Fibroblast of skin of right biceps (primary cell): ENCODE measurements at places on chromosomes 5 and 9.
A peak's percentile ranks its signal among the peaks of the same experiment; 100 is the strongest.

- DNase-seq: no peak
Measured at GRCh38 chr5:139837711-139838380, 42.2 kb downstream of the PSD2 start.

DNA sequence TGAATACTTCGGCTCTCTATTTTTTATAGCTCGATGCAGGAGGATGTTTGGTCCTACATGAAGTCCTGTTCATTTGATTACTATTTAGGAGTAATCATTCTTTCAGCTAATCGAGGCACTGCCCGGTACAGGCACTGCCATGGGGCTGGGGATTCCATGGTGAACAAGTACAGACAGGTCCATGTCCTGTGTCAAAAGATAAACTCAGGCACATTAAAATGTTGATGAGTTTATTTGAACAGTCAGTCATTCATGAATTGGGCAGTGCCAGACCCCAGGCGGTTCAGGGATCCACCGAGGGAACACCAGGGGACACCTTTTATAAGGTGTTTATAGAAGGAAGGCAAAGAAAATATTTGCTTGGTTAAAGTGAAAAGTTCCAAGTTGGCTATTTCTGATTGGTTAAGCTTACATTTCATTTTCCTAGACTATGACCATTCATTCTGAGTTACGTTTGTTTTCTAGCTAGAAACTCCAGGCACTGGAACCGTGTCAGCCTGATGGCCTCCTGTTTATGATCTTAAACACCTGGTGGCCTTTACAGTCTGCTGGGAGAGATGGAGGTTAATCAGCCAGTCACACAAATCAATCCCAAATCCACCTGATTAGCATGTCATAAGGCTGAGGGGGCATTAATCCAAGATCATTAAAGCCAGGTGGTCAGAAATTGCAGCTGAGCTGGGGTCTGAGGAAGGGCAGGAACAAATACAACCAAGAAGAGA, 47.0 kb upstream of the TDRD7 start:
- DNase-seq: no peak

DNA sequence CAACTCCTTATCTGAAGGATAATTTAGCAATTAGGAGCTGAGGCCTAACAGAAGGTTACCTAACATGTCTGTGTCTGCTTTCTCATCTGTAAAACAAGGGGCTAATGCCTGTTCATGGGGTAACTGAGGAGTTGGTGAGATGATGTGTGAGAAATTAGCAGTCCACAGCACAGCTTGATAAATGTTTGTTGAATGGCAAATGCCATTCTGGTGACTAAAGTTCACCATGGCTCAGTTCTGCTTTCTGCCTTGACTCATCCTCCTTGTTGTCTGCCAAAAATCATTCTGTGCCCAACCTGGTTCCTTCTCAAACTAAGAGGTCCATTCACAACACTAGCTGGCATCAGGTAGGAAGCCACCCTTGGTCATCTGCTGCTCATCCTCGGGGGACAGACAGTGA, 552.0 kb upstream of the KLF4 start:
- peak; percentile 86 for DNase-seq

DNA sequence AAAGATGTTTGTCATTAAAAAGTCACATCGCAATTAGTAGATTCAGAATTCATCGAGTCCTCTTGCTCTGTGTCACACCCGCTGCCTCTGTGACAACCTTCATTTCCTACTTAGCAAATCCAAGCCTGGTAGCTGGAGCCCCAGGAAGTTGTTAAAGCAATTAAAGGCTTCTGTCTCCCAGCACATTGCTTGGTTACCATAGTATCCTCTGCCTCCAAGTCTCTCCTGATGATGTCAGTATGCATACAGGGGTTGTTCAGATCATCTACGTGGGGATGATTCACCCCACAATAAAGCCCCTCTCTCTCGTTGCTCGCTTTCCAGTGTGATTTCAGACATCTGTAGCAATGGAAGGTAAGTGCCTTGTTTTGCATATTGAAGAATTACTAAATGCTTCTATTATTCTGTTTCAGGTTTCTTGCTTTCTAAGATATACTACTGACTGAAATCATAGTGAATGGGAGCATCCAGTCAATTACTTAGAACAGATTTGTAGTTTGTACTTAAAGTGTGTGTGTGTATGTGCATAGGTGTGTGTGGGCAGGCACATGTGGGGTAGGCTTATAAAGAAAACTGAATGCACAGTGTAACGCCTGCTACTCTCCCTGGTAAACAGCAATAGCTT, 52.9 kb downstream of the PAM start:
- peak; percentile 75 for DNase-seq

GRCh38 chr9:89773170-89773569, 168.4 kb downstream of the GADD45G start:
- peak; percentile 42 for DNase-seq

DNA sequence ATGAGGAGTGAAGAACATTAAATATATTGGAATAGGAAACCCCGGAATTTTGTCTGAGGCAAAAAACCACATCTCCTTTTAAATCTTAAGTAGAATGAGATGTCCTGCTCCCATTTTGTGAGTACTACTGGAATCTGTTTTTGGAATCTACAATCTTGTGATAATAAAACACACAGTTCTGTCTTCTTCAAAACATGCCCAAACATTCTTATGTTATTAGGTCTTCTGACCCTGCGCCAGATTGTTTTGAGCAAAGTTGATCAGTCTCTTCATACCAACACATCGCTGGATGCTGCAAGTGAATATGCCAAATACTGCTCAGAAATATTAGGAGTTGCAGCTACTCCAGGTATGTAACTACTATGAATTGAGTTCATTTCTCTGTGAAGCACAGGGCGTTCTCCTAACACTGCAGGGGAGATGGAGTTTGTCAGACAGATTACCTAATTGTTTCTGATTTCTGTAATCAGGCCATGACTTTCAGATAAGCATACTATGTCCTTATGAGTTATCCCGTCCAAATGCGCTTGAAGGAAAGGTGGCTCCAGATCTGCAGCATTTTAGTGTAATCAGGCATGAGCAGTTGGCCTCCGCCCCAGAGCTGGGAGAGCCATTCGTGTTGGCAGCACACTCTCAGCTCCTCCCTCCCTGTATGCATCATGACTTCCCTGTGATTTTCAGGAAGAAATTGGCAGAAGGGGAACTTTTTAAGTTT, 88.0 kb downstream of the NLN start:
- DNase-seq: peak; percentile 53

DNA sequence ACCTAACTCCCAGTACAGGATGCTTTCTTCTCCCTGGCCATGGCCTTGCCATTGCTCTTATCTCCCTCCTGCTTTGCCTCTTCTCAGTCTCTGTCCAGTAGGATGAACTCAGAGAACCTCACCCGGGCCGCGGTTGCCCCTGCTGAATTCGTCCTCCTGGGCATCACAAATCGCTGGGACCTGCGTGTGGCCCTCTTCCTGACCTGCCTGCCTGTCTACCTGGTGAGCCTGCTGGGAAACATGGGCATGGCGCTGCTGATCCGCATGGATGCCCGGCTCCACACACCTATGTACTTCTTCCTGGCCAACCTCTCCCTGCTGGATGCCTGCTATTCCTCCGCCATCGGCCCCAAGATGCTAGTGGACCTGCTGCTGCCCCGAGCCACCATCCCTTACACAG, at the start of gene OR5C1:
Gene OR5C1 (plus strand): TSS at position 103 of the 400 bp plus-strand sequence. CDS start 0 bp downstream, at position 103.
- no peak for DNase-seq

DNA sequence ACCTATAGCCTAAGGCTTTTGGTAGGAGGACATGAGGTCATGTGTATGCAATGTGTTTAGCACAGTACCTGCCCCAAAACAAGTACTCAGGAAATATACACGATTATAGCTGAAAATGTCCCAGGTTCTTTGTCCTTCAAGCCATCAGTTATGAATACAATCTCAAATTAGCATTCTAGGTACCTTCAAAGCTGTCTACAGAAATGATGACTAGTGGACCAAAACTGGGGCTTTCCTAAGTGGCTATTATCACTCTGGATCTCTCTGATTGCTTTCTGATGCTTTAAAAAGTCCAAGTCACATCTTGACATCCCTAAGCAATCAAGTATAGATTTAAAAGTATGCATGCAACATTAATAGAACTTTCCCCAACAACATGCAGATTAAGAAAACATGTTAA, 93.0 kb upstream of the SLIT3 start:
- no peak for DNase-seq

GRCh38 chr9:21121079-21121478, 20.6 kb downstream of the IFNW1 start:
- no peak for DNase-seq

GRCh38 chr9:93126825-93127368, 7.2 kb downstream of the NINJ1 start:
- DNase-seq: no peak

DNA sequence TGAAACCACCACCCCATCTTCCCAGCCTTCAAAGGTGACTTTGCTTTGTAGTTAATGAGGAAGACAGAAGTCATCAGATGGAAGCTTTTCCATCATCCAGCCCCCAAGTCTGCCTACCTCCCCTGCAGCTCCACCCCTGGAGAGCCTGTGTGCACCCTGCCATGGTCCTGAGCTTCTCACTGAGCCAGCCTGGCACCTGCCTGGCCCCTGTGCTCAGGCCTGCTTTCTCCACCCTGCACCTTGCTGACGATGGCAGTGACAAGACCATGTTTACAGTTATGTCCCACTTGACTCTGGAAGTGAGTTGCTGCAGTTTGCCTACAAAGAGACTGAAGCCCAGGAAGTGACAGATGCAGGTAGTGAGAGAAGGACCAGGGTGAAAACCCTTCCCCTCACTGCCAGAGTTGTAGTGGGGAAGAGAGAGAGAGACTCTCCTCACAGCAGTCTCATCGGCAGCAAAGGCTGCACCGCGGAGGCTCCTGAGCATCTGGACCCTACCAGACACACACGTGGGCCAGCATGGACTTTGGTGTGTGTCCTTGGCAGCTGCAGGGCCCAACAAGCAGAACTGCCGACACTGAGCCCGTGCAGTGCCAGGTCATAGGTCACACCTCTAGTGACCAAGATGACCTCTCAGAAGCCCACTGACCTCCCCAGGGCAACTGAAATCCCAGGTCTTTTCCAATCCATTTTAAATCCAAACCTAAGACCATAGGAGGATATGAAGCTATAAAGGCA, 107.1 kb downstream of the CACNA1B start:
- DNase-seq: no peak

DNA sequence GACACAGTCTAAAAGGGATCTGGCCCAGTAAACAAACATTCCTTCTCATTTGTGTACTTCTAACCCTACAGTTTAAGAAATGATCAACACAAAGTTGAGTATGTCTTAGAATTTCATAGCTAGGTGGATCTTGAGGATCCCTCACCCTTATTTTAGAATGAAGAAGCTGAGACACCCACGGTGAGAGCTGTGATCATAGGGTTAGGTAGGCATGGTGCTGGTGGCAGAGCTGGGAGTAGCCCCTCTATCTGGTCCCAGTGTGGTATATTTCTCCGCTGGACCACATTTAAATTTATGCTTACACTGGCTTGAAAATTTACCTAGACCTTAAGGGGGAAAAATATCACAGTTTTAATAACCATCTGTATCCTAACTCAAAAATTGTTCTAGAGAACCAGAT, 39.8 kb downstream of the UGCG start:
- no peak for DNase-seq

DNA sequence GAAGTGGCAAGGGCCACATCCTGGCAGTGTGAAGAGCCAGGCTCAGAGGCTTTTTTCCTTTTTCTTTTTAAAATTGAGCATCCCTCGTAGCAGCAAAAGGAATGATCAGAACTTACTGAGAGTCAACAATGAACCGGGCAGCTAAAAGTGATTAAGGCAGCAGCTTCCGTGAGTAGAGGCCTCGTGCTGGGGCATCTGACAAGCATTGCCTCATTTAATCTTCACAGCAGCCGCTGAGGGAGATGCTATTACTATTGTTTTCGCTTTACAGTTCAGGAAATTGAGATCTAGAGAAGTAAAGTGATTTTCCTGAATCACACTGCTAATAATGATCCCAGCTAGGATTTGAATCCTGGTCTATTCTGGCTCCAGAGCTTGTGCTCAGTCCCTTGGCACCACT, 30.7 kb upstream of the PTGS1 start:
- DNase-seq: no peak

DNA sequence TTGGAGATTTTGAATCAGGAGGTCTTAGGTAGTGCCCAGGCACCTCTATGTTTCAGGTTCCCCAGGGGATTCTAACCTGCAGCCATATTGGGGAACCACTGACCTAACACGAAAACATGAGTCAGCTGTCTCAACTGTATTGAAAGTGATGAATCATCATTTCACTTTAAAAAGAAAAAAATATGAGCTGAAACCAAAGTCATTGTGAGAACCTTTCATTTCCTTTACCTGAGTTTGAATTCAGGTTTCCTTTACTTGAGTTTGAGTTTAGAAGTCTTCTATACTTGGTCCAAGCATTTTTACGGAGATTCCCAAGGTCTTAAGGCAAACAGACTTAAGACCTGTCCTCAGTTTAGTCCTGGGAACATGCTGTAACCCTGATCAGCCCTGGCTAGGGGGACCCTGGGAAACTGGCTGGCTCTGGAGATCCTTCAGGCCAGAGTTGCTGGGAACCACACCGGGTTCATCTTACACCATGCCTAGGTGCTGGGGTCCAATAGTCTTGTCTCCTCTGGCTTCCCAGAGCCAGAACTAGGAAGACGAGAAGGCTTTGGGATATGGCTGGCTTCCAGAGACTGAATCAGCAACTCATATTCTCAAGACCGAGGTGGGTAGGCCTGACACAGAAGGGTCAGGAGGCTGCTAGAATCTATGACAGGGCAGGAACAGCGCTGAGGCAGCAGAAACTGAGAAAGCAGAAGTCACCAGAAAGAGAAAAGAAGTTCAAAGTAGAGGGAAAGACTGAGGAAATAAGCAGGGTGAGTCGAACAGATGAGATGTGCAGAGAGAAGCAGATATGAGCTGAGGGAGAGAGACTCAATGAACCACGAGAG, 16.4 kb upstream of the PDCD1LG2 start:
- peak; percentile 94 for DNase-seq

GRCh38 chr9:97758334-97758916, 61.3 kb upstream of the XPA start:
- no peak for DNase-seq

DNA sequence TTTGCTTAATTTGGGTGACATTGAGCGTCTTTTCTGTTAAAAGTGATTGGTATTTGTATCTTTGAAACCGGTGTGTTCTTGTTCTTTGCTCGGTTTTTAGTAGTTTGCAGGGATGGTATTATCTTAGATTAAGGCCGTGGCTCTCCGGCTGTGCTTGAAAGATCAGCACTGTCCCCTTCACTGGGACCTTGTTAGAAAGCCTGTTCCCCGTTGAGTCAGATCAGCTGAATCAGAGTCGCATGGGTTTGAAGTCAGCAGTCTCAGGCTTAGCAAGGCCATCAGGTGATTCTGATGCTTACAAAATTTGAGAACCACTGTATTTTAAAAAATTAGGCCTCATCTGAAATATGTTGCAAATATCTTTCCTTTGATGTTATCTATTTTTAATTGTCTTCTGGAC, 5.0 kb downstream of the DIRAS2 start:
- no peak for DNase-seq

- DNase-seq: peak; percentile 43
Measured at GRCh38 chr5:109830955-109831502, 141.3 kb downstream of the MAN2A1 start.
